ENCODE measurements at places on chromosomes 6 and 20.

DNA sequence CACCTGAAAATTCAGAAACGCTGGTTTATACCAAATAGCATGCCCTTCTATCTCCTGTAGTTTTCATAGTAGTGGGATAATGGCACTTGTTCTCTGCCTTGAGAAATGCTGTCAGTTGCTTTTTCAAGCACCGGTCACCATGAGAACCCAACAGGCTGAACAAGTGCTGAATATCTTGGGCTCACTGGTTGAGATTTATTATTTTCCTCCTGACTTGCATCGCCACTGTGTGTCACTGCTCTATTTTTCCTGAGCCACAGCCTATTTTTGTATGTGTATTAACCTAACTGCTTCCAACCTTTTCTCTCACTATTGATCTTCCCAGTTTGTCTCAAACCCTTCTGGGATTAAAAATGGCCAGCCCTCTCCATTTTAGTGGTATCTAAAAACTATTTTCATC, 71.9 kb downstream of the OPN5 start:
- DNase-seq: no peak

DNA sequence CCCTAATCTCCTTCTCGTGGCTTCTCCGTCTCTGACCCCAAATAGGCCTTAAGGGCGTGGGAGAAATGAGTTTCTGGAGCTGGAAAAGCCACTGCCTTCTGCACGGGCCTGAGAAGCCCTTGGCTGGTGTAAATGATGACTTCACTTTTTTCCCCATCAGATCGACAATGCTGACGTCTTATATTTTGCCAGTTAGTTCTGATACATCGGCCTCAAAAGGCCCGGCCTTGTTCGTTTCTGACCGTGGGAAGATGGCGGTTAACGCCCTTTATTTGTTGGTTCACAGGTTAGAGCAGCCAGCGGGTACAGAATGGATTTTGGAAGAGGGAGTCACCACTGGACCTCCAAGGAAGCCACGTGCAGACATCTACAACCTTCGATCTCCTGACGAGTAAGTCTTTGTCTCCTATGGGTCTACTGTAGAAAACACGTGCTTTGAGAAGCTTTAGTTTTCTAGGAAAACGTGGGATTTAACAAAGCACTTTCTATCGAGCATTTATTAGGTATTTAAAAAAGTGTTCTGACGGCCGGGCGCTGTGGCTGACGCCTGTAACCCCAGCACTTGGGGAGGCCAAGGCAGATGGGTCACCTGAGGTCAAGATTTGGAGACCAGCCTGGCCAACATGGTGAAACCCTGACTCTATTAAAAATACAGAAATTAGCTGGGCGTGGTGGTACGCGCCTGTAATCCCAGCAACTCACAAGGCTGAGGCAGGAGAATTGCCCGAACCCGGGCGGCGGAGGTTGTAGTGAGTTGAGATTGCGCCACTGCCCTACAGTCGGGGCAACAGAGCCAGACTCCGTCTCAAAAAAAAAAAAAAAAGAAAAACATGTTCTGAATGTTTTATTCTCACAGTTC, 1.2 kb upstream of the ZNFX1 start:
- no peak for DNase-seq

- DNase-seq: no peak
These were observed 14.9 kb upstream of the ULBP3 start for GRCh38 chr6:150083839-150084238.

DNA sequence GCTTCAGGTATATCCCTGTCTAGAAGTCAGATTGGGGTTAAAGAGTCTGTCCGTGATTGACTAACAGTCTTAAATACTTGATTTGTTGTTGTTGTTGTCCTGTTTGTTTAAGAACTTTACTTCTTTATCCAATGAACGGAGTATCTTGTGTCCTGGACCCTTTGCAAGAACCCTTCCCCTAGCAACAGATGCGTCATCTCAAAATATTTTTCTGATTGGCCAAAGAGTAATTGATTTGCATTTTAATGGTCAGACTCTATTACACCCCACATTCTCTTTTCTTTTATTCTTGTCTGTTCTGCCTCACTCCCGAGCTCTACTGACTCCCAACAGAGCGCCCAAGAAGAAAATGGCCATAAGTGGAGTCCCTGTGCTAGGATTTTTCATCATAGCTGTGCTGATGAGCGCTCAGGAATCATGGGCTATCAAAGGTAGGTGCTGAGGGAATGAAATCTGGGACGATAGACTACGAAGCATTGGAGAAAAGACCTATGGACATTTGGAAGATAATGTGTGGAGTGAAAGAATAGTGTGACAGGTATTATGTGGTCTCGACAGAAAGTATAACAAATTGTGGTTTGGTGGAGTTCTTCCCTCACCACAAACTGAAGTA, at the start of gene HLA-DRA:
TSS of gene HLA-DRA (plus strand) at position 286 of the 613 bp plus-strand sequence. CDS start at position 350, 64 bp downstream.
- DNase-seq: no peak

DNA sequence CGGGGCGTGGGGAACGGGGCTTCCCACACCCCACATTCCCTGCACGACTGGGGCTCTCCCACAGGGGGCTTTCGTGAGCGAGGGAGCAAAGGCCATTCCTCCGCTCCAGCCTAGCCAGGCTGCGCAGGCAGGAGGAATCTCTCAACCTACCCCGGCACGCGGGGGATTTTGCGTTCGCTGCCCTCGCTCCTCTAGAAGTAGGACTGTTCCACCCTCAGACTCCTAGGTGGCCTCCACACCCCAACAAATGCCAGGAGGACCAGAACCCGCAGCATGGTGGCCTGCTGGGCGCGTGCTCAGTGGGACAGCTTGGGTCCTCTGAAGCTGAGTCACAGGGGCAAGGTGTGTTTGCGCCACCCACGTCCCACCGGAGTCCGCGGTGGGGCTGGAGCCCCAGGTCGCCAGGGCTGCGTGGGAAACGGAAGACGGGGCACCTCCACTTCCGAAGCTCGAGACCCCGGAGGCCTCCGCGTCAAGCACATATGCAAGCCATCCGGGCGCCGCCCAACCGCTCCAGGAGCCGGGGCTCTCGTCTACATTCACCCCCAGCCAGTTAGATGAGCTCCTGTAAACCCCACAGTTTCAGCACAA, 1938.5 kb upstream of the DEFB115 start:
- no peak for DNase-seq

GRCh38 chr6:112330071-112330878, 16.9 kb upstream of the RFPL4B start:
- no peak for DNase-seq

DNA sequence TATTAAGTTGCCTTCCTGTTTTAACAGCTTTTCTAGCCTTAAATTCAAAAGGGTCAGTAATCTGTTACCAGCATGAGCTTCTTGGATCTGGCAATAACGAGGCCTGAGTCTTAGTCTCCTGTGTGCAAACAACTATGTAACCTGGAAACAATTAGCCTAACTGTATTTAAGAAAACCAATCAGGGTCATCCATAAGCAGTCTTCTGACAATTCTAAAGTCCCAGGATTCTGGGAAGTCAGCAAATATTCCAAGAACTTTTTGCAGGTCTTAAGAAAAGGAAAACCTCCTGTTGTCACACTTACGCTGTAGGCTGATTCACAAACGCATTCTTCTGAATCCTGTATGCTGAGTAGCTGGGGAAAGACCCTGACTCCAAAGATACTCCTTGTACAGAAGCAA, 90.4 kb downstream of the COL12A1 start:
- no peak for DNase-seq

GRCh38 chr6:3269281-3269975, 10.7 kb downstream of the PSMG4 start:
- DNase-seq: no peak

DNA sequence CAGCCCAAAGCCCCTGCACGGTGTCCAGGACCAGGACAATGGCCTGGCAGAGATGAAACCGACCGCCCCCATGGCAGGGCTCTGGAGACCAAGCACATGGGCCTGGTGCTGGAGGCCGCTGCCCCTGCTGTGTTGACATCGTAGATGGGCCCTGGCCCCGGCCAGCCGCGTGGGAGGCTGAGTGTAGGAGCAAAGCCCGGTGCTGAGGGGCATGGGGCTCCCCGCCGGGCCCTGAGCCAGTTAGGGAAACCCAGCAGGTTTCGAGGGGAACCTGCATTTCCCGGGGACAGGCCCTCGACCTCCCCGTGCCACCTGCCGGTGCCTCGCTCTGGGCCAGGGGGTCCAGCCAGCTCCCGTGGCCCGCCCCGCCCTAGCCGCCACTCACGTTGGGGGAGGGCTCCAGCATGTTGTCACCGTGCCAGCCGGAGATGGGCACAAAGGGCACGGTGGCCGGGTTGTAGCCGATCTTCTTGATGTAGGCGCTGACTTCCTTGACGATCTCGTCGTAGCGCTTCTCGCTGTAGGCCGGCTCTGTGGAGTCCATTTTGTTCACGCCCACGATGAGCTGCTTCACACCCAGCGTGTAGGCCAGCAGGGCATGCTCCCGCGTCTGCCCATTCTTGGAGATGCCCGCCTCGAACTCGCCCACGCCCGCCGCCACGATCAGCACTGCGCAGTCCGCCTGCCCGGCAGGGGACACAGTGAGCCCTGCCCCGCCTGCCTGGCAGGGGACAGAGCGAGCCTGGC, 4.3 kb downstream of the EEF1A2 start:
- no peak for DNase-seq

- DNase-seq: peak; percentile 23
These were observed 242.1 kb downstream of the DLL1 start for GRCh38 chr6:170048615-170049256.

GRCh38 chr6:106473812-106474211, 113.3 kb downstream of the CRYBG1 start:
- no peak for DNase-seq

DNA sequence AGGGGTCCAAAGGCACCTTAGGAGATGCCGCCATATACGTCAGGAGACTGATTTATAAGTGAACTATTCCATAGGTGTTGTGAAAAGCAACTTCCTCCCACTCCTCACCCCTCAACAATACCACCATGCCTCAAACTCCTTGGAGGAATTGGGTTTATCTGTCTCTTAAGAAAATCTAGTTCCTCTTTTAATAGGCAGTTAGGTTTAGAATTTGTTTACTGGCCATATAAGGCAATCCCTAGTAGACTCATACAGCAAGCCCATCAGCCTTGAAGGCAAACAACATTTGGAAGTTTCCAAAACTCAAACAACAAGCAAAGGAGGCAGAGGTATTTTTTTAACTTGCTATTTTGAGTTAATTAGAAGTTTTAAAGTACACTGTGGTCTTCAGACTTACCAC, 66.1 kb downstream of the PRND start:
- no peak for DNase-seq

- no peak for DNase-seq
These were observed 7.6 kb downstream of the NKAIN4 start for GRCh38 chr20:63246490-63247288.

- DNase-seq: no peak
These were observed 106.8 kb upstream of the NXT1 start for GRCh38 chr20:23243791-23244155.

DNA sequence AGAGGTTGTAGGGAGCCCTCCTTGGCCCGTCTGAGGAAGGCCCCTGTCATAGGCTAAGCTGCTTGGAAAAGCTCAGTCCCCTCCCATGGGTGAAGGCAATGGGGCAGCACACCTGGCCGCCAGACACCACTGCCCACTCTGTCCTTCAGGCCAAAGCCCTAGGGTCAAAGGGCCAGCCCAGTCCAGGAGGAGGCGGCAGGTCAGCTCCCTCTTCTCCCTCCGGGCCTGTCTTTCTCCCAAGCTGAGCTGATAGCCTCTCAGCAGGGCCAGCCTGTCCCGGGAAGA, 5.1 kb upstream of the CLPSL2 start:
- no peak for DNase-seq

DNA sequence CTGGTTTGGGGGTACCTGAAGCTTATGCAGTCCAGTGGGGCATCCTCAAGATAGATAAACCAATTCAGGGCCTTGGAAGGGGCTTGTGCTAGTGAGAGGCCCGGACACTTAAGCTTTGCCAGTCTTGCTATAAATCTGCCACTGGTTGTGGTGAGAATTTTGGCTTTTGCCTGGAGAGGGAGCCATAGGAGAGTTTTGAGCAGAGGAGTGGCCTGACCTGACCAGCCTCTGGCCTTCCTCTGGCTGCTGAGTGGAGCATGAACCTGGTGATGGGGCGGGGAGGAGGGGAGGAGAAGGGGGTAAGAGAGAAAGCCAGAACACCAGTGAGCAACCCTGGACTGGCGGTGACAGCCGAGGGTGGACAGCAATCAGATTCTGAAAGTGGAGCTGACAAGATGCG, 7.1 kb downstream of the TMEM74B start:
- DNase-seq: no peak

DNA sequence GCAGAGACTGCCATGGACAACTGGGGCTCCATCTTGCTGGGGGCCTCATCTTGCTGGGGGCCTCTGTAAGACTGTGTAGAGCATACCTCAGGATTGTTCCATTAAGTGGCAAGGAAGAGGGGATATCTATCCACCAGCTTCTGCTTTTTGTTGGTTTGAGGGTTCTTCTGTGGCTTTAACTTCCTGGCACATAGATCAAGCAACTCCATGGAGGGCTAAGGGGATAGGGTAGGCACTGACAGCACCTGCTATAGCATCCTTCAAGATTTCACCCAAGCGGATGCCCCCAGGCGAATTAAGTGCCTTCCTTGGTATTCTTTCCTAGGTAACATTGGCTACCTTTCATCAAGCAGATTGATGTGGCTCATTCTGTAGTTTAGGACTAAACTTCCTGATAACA, 3.8 kb upstream of the LRRN4 start:
- DNase-seq: no peak

DNA sequence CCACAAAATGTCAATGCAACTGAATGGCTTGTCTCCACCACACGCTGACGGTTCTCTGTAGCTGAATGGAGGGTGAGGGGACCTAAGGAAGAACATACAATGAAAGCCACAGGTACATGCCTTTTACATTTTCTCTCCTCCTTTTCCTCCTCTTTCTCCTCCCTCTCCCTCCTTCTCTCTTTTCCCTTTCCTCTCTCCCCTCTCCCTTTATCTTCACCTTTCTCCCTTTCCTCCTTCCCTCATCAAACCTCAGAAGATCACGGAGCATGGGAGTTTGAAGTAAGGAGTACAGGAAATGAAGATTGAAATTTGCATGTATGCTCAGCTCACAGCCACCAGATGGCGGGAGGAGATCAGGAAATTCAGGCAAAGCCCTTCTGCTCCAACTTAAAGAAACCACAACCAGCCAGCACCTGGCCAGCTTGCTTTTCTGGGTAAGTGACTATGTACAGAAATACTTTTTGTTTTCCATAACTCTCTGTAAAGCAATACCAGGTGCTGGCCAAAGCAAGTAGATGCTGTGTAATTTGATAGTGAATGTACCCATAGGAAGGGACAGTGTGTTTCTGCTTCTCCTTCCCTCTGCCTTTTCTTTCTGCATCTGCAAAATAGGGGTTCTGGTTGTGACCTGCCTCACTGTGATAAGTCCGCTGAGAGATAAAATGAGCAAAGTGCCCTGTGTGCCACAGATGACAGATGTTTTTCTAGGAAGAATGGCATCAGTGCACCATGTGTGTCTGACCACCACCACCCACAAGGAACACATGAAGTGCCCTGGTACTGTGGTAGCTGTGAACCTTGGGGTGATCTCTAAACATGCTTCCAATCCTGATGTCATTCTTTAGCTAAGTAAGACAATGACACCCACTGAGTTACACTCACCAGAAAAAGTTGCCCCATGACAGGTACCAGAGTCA, 18.6 kb upstream of the FOXO3 start:
- peak; percentile 46 for DNase-seq

- no peak for DNase-seq
These were observed 241 bp upstream of the CFAP206 start for GRCh38 chr6:87407561-87407900.

Data from nucleus accumbens (tissue), 56 donors.